ENCODE measurements at places on chromosomes 1 and 21. TPM values are rescaled to one million over a fixed set of nuclear protein-coding genes. Genes with fewer than 3 reads are reported as not detected.

Gene AGMAT
- total RNA-seq: 3.8 TPM

DNA sequence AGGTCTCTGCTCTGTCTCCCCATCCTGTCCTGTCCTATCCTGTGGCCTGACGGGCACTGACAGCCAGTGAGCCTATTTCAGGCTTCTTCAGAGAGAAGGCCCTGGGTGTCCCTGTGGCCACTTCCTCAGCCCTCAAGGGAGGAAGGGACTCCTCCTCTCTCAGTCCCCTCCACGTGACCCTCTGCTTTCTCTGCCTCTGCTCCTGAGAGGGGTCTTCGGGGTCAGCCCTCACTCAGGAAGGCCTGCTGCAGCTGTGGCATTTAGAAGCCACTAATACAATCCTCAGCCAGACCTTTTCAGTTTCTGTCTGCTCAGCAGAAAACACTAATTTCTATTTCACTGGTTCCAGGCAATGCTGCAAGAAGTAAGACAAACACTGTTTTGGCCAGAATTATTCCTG, 43.6 kb upstream of the ETV3 start:
- no peak for DNase-seq

Gene PYHIN1
- not detected for total RNA-seq

Gene HIVEP3
- total RNA-seq: 0.39 TPM

DNA sequence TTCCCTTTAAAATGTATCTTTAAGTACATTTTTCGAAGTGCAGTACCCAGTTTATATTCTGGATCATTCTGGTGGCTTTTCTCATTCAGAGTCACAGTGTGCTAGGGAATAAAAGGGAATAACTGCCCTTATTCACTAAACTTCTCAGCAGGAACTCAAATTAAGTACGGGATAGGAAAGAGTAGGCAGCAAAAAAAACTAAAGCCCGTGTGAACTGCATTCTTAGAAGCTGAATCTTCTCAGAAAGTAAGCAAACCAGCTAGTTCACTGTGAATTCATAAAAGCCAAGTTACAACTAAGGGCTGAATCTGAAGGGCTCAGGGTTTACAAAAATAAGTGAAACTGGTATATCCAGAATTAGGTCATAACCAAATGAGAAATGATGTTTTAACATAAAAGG, 22.0 kb downstream of the PRPF38A start:
- DNase-seq: no peak

- DNase-seq: no peak
Observed at GRCh38 chr1:112981426-112981825, 25.4 kb upstream of the SLC16A1 start.

Gene COL6A2
- total RNA-seq: 68.5 TPM

GRCh38 chr1:167541610-167542009, 12.0 kb downstream of the CREG1 start:
- DNase-seq: no peak

GRCh38 chr21:35204125-35204524, 155.0 kb upstream of the RUNX1 start:
- no peak for DNase-seq

Gene ATP5PB
- total RNA-seq: 300 TPM

Gene LCK
- total RNA-seq: 86.6 TPM

- no peak for DNase-seq
Observed at GRCh38 chr1:221823561-221823960, 81.7 kb upstream of the DUSP10 start.

DNA sequence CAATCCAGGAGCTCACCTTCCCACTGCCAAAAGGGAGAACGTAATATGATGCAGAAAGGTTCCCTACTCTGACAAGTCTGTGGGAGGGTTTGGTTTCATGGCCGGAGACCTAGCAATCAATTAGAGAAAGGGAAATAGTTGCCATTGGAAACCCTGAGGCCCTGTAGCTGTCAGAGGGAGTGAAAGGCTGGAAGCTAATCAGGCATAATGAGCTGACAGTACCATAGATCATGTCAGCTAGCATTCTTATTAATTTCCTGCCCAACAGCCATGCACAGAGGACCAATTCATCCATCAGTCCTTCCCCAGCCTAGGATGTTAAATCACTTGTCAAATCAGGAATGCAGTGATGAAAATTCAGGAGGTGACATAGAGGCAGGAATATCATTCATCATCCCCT, 527.3 kb downstream of the PLPP3 start:
- DNase-seq: no peak

Gene PHC2
- total RNA-seq: 11.8 TPM

Gene PLEKHG5
- 26.4 TPM for total RNA-seq

GRCh38 chr1:248686815-248687214, 15.8 kb downstream of the OR14I1 start:
- no peak for DNase-seq

- no peak for DNase-seq
Observed at GRCh38 chr1:112465122-112465521, 43.6 kb upstream of the WNT2B start.

Measured in GM23338 (cell line).